Psoas muscle (tissue), 8 donors: ENCODE measurements at places on chromosomes 11 and 22.

DNA sequence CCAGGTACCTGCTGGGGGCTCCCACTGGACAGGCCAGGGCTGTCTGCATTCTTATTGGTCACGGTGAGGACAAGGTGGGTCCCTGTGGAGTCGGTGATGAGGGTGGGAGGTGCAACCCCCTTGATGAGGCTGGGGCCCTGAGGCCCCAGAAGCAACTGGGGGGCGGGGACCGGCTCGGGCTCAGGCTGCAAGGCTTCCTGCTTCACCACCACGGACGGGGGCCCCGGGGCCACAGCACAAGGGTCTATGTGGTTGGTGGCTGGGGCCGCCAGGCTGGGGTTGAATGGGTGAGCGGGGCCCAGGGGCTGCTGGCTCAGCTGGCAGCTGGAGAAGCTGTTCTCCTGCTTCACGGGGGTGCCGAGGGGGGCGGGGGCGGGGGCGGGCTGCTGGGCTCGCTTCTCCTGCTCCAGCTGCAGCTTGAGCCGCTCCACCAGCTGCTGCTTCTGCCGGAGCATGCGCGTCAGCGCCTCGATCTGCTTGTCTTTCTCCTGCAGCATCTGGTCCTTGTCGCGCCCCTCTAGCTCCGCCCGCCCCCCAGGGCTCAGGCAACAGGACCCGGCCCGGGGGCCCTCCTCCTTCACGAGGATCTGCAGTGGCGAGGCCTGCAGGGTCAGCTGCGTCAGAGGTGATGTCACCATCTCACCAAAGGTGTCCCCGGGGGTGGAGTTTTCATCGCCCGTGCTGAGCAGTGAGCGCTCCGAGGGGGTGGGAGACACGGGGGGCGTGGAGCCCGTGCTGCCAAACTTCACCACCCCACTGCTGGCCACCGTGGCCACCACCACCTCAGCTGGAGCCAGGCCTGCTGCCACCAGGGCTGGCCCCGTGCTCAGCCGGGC is 48.2 kb downstream of the SGSM3 start:
- DNase-seq = no peak

DNA sequence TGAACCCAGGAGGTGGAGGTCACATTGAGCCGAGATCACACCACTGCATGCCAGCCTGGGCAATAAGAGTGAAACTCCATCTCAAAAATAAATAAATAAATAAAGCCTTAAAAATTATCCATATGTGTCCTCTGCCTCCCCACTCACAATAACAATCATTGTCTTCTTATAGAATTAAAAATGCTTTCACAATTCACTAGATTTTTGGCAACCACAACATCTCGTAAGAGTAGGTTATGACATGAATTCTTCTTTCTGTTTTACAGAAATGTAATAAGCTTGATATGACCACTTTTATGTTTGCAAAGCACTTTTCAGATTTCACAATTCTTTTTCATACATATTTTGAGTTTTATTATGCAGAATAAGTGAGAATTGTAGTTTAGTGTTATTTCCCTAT is 54.5 kb upstream of the HSPA8 start:
- DNase-seq = no peak

DNA sequence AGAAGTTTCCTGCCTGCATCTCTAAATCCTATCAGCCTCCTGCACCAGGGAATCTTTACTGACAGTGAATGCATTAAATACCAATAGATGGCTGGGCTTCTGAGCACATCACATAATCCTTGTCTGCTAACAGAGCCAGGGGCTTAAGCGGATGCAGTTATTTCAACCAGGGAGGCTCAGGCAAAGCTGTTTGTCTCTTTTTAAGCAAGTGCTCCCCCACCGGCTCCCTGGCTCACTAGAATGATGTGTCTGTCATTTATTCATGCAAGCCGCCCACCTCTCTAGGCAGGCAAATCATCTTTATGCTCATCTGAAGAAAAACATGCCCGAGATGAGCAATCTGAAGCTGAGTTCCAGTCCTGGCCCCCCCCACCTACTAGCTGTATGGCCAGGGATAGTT is 182.3 kb downstream of the TENM4 start:
- no peak for DNase-seq

- DNase-seq = no peak
These were observed 400.9 kb downstream of the BRD1 start for GRCh38 chr22:49426618-49427266.

- no peak for DNase-seq
These were observed 1.9 kb downstream of the RHBDD3 start for GRCh38 chr22:29265929-29266328.
